ENCODE measurements at places on chromosomes 2 and 18.

DNA sequence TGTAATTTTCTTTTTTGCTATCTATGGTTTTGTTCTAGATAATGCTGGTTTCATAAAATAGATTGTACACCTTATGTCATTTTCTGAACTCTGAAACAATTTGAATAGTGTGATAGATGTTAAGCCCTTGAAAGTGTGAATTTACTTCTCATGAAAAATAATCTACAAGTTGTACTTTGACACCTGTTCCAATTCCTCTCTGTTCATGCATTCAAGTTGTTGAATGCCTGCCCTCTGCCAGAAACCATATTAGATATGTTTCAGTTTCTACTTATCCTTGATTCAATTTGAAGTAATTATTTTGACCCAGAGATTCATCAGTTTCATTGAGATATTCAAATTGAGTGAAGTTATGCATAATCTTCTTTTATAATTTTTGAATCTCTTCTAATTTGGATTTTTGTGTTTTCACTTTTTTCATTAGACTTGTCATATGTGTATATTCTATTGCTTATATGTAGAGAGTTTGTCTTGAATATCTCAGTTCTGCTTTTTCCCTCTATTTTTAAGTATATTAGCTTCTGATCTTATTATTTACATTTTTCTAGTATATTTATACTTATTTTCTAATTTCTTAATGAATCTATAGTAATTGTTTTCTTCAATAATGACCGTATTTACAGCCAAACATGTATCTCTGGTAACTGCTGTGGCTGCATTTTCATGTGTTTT, 143.3 kb upstream of the TACR1 start:
- no peak for DNase-seq

GRCh38 chr2:207437524-207438143, 92.1 kb upstream of the CREB1 start:
- DNase-seq, result no peak

DNA sequence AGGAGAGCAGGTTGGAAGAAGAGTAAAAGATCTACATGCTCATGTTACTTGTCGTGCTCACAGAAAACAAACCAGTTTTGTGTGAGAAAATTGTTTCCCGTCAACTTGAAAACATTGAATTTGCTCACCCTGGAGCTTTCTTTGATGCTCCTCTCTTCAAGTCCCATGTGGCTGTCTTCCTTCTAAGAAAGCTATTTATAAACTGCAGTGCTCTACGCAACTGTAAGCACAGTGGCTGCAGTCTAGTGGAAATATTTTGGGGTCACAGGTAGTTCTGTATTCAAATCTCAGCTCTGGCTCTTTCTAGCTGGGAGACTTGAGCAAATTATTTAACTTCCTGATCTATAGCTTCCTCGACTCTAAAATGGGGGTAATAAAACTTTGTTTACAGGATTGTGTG, 211.8 kb downstream of the PLCL1 start:
- no peak for DNase-seq

DNA sequence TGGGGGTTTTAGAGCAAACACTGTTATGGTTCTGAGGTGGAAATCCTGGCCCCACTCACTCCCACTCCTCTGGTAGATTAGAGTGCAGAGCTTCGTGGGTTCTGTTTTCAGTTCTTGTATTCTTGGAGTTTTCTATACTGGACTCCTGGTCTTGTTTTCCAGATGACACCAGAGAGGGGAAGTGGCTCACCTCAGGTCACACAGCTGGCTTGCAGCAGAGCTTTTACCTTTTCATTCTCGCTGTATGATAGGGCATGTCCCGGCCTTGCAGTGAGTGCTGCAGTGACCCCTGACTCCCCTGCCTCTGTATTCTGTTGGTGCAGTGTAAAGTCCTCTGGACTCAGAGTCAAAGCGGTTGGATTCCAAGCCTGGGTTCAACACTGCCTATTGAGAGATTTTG, 148.9 kb upstream of the MEX3C start:
- DNase-seq, result no peak

- DNase-seq, result no peak
Observed at GRCh38 chr2:23578964-23579671, 194.1 kb downstream of the KLHL29 start.

DNA sequence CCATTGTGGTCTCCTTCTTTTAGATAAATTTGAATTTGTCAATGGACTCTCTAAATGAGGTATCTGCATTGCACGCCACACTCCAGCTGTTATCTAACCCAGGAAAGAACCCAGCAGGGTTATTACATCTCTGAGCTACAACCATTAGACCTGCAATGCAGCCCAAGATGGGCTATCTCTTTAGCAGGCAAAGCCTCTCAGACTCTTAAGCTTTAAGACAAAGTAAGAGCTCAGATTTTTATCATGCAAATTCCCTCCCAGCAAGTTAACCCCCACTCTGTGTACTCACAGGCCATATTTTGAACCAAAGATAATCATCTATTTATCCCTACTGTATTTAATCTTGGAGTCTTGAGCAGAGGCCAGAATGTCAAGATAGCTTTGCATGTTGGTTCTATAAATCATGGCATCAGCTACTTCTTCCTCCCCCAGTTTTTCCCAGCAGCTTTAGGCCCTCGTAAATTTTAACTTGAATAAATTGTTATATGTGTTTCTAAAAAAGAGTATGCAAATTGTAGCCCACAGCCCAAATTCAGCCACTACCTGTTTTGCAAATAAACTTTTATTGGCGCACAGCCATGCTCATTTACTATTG, 273.7 kb upstream of the PKDCC start:
- no peak for DNase-seq

- DNase-seq, result no peak
Observed at GRCh38 chr18:41703744-41704530, 251.1 kb upstream of the PIK3C3 start.
